NCI-H1092 treated with DMSO at 0.1 percent for 48 hours (cell line): ENCODE measurements at places on chromosomes 7 and 10.

- peak; percentile 99 for DNase-seq
Measured at GRCh38 chr7:137354396-137354795, 10.9 kb upstream of the PTN start.

- DNase-seq, result no peak
Measured at GRCh38 chr10:122460891-122461293, 461 bp upstream of the HTRA1 start.

DNA sequence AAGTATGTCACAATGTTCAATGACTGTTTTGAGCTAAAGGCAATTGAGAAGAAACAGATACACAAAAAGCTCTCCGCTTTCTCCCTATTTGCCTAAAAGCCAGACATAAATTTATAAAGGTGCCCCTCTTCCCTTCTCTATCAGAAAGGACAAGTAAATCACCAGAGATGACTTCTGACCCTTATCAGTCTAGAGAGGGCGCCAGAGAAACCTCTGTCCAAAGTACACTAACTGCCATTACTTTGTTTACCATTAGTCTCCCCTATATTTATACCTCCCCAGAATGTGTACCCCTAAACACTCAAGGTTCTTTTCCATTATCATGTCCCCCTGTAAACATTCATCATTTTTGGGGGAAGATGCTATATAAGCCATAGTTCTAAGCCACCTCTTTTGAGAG lies 49.3 kb downstream of the TPK1 start:
- DNase-seq, result peak; percentile 20

- DNase-seq, result no peak
Measured at GRCh38 chr10:4835494-4835918, 9.5 kb downstream of the AKR1E2 start.

DNA sequence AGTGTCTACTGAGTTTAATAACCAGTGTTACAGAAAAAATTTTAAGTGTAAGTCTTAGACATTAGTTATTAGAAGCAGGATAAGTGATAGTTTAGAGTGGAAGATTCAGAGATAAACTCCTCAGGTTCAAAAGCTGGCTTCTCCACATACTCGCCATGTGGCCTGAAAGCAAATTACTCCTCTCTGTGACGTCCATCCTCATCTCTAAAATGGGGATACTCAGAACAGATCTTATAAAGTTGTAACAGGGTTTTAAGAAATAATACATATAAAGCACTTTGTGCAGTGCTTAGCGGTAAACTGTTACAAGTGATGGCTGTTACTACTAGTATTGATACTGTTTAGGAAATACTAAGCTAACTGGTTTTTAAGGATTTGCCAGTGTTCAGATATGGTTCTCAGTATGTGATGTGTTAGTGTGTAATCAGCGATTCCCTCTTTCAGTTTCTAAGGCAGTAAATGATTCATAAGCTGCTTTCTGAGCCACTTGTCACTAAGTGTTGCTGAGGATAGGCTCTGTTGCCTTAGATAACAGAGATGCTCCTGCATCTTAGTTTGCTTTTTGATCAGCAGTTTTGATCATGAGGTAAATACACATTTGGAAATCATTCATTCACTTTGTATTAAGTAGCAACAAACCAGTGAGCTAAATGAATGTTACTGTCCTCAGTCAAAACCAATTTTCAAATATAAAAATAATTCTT lies 58.7 kb downstream of the CYP51A1 start:
- DNase-seq, result no peak

DNA sequence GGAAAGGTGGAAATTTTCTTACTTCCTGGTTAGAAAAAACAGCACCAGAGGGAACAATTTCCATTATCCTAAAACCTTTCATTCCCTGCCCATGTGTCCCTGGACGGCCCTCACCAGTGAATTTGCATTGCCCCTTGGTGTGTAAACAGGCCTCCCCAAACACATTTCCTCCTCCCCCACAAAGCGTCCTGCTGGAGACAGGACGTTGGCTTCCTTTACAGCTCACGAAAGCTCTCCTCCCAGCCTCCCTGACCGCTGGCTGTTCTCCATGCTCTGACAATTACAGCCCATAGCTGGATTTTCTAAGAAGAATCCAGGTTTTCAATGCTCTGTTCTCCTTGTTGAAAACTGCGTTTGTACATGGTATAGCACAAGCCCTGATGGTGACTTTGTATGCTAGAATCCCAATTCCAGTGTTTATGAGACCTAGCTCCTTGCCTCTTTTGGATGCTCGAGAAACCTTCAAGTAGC lies 724.2 kb upstream of the CELF2 start:
- DNase-seq, result no peak

DNA sequence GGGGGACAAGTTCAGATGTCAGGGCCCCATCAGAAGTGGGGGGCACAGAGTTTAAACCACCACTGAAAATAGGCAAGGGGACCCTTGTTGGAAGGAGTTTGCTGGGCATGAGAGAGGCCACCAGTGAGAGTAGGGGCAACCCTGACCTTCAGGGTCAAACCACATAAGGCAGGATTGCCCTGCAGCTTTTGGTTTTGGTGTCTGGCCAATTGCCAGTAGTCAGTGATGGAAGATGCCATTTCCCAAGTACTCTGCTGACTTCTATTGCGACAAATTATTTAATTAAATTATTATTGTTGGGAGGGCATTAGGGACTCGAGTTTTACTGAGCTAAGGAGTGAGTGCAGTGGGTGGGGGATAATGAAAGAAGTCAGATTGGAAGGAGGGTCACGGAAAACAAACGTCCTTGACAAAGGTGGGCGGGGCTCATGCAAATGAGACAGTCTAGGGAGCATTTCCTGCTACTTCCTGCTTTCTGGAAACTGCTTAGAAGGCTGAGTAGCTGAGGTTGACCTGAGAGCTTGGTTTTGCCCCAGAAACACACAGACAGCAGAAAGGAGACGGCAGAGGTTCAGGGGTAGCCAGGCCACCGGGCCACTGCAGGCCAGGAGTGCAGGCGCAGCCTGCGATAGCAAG lies 74.2 kb upstream of the ANLN start:
- no peak for DNase-seq

DNA sequence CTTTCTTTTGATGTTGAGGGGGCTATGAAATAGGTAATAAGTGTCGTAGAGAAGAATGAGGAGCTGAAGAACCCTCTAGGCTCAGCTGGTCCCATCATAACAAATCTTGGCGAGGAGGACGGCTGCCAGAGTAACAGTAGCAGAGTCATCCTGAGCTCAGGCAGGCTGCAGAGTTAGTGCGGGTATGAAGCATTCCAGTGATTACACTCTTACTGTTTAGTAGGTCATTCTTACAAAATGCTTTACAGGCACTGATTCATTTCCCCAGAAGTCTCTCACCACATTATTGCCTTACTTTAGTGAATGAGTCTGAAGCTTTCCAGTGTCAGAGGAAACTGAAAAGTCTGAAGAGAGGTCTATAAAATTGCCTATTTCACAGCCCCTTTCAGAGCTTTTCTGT lies 43.9 kb upstream of the GPR158 start:
- DNase-seq, result no peak
